SK-N-SH treated with all-trans-retinoic acid at 6 μM for 48 hours (cell line): ENCODE measurements at places on chromosomes 4 and X.

GRCh38 chr4:63296773-63297172 lies 1112.5 kb downstream of the TECRL start:
- no peak for ATAC-seq

DNA sequence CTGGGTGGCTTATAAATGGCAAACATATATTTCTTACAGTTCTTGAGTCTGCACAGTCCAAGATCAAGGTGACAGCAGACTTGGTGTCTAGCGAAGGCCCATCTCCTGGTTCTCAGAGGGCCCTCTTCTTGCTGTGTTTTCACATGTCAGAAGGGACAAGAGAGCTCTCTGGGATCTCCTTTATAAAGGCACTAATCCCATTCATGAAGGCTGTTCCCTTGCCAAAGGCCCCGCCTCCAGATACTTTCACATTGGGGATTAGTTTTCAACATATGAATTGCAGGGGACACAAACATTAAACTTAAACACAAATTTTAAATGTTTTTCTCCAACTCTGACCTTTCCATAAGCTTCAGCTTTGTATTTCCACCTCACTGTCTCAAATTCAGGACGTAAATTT lies 1135.0 kb upstream of the TENM3 start:
- ATAC-seq = no peak

DNA sequence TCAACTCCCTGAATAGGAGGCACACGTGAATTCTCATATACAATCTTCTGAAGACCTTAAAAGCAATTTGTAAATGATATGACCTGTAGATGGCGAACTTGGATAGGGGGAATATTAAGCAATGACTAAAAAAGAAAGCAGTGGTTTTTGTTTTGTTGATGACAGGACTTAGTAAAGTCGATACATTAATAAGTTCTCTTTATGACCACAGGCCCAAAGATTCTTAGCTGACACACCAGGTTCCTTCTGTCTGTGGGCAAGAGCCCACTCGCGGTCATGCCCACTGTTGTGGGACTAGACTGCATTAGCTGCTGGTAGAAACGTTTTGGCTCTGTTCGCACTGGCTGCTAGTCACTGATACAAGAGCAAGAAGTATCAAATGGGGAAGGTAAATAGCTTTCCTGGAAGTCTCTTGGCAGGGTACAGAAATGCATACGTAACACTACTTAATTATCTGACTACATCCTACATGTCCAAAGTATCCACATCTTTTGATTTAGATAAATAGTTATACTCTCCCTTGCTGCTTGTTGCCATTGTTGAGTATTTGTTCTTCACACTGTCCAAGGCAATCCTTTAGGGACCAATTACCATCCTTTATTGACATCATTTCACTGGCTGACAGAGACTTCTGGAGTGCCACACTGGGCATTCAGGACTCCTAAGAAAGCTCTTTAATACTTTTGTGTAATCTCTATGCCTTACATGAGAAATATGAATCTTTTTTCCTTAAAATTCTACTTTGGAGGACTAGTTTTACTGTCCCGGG lies 31.0 kb downstream of the ALPK1 start:
- ATAC-seq = peak; percentile 80

- ATAC-seq = no peak
Measured at GRCh38 chrX:40778861-40779575, 43.7 kb upstream of the MED14 start.

DNA sequence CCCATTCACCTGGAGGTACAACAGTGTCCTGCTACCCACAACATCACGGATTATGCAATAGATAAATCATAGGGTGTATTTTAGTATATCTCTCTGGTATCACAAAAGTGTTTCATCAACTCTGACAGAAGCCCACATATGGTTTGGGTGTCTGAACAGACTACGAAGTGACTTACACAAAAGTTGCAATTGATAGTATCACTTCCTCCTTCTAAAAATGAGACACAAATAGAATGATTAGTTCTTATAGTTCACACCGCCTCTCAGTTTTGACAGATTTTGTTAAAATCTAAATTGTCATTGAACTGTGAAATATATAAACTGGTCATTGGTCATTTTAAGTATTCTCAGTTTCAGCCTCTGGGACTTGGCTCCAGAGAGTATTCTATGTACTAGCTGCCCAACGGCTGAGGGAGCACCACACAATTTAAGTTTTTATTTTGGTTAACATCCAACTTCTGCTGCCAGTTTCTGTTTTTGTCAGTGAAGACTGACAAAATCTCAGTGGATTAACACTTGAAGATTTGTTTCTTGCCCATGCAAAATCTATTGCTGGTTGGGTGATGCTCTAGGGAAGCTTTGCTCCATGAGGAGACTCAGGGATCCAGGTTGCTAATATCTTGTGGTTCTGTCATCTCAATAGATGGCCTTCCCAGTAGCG lies 113.8 kb upstream of the PUDP start:
- ATAC-seq = no peak

GRCh38 chr4:76950956-76951671 lies 1.6 kb downstream of the SEPTIN11 start:
- ATAC-seq = peak; percentile 4

DNA sequence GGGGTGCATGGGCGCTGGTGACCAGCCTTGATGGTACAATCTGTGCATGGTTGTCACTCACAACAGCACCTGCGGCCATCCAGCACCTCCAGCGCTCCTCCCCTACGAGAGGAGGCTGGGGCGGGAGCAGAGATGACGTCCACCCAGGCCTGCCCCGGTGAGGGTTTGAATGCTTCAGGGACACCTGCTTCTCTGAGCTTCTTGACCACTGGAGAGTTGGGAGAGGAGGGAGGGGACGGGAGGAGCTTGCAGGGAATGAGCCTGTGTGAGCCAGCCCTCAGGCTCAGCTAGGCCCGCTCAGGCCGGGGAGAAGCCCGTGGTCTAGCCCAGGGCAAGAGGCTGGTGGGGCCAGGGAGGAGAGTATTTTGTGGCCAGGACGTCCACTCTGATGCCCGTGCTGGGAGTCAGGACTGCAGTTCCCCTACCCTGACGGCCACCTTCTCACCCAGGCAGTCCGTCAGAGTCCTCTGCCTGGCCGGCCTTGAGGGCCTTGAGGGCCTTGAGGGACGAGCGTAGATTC lies 59.2 kb downstream of the CPZ start:
- no peak for ATAC-seq

DNA sequence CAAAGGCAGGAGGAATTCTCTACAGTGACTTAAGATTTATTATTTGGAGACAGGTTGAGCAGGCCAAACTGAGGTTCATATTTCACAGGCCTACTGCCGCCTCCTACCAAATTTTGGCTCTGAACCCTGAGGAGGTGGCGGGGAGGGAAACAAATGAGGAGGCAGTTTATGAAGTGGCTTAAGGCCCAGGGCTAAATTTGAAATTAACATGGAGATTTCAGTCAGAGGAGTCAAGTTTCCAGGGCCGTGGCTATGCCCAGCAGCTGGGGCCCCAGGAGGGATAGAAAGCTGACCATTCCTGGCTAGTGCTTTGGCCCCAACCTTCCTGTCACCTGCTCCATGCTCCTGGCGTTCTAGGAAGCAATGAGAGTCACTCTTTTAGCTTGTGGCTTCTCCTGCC lies 73.4 kb upstream of the ARHGAP36 start:
- ATAC-seq = no peak

GRCh38 chr4:172662113-172662512 lies 506.5 kb upstream of the GALNT7 start:
- no peak for ATAC-seq

DNA sequence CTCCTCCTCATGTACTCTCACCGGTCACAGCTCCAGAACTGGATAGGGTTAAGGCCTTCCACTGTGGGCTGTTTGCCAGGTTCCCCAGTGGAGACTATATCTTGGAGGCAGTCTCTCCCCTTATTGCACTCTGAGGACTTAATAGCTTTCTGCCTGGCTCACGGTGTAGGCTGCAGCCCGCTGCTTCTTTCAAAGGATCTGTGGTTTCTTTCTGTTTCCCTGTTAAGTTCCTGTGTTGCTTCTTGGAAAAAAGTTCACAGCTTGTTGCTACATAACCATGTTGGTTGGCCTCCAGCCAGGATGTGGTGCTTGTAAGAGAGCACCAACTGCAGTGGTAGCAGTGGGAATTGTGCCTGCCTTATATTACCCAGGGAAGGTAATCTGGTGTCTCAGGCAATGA lies 24.9 kb upstream of the ZDHHC15 start:
- ATAC-seq = no peak

GRCh38 chr4:2057382-2058065 lies 1.6 kb upstream of the NAT8L start:
- no peak for ATAC-seq

DNA sequence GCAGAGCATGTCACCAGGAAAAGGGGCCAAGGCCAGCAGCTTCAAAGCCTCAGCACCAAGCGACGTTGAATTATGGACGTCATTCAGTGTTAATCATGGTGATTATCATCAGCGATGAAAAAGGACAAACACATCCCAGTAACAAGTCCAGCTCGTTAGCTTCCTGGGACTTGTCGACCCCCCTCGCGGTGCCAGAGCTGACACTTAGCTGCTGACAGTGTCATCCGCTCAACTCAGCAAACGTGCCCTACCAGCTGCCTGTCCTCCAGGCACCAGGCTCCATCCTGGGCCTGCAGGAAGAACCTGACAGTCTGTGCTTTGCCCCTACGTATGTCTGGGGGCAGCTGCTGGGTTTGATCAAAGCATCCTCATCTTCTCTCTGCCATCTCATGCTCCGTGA lies 137.0 kb upstream of the PSAPL1 start:
- no peak for ATAC-seq

DNA sequence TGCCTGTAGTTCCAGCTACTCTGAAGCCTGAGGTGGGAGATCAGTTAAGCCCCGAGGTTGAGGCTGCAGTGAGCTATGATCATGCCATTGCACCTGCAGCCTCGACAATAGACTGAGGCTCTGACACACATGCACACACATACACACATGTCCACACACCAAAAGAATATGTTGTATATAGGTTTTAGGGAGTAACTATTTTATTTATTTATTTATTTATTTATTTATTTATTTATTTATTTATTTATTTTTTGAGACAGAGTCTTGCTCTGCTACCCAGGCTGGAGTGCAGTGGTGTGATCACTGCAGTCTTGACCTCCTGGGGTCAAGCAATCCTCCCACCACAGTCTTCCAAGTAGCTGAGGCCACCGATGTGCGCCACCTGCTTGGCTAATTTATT lies 78.3 kb downstream of the DCLK2 start:
- ATAC-seq = no peak

DNA sequence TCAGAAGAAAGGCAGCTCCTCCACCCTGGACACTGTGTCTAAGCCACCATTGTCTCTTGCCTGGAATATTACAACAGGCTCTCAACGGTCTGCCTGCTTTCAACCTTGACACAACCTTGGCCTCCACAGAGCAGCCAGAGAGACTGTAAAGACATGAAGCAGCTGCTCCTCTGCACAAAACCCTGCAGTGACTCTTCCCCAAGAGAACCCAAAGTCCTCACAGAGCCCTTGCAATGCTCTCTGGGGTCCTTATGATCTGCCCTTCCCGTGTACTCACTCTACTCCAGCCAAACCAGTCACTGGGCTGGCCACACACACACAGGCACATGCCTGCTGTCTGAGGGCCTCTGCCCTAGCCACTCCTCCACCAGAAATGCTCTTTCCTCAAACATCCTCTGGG lies 75.9 kb upstream of the CPEB2 start:
- ATAC-seq = no peak

GRCh38 chrX:110415440-110416170 lies 57.0 kb downstream of the RTL9 start:
- no peak for ATAC-seq

DNA sequence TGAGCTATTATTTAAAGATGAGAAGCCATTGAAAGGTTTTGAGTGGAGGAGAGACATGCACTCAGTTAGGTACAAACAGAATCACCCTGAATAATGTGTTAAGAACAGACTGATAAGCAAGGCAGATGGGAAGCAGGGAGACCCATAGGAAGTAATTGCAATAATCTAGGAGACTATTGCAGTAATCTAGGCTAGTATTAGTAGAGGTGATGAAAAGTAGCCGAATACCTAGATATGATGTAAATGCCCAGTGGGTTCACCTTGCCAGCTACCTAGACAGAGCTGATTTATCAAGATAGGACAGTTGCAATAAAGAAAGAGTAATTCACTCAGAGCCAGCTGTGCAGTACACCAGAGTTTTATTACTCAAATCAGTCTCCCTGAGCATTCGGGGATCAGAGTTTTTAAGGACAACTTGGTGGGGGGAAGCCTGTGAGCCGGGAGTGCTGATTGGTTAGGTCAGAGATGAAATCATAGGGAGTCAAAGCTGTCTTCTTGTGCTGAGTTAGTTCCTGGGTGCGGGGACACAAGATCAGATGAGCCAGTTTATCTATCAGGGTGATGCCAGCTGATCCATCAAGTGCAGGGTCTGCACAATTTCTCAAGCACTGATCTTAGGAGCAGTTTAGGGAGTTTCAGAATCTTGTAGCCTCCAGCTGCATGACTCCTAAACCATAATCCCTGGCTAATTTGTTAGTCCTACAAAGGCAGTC lies 427.5 kb downstream of the RPA4 start:
- no peak for ATAC-seq

DNA sequence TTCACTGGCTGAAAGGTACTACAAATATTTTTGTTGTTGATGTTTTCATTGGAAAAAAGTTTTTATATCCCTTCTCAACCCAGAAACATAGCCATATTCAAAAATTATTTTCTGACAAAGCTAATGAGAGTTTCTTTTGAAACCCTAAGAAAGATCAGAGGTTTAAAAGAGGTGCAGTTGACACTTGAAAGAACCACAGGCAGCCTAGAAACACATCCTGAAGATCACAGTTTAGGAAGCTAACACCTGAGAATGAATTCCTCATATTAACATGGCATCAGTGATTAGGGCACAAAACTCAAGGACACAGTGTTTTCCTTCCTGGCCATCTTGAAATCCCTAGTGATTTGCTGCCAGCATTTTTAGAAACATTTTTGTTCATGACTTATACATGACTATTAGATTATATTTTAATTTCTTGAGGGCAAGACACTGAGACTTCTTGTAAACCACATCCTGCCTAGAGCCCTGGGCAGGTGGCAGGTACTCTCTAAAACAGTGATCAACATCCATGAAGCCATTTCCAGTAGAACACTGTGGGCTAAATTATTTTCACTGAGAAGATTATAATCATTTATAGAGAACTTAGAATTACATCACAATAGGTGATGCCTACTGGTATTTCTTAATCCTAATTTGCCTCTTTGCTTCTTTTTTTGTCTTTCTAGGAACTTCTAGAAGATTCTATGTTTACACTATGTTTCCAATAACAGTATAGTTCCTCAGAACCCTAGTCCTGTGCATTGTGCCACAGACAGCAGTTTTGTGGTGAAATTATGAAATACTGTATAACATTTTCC lies 80.0 kb downstream of the ARSJ start:
- ATAC-seq = no peak

GRCh38 chrX:105533951-105534350 lies 288.4 kb upstream of the NRK start:
- no peak for ATAC-seq

- no peak for ATAC-seq
Measured at GRCh38 chr4:130099105-130099504, 1003.2 kb downstream of the C4orf33 start.

- ATAC-seq = peak; percentile 35; the same call in 1 of the 3 replicates
Measured at GRCh38 chrX:13048280-13048679, 3.9 kb upstream of the FAM9C start.

DNA sequence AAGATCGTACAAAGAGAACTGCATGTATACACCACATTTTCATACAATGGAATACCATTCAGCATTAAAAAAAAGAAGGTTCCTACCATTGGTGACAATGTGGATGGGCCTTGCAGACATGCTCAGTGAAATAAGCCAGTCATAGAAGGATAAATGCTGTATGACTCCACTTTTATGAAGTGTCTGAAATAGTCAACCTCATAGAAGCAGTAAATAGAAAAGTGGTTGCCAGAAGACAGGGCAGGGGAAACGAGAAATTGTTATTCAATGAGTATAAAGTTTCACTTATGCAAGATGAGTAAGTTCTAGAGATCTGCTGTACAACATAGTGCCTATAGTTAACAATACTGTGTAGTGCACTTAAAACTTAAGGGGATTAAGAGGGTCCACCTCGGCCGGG lies 257.5 kb upstream of the FTHL17 start:
- ATAC-seq = no peak
